ENCODE measurements at places on chromosomes 1 and 21.

- DNase-seq: no peak
Measured at GRCh38 chr1:54640863-54641836, at the start of gene MROH7. Gene MROH7 (plus strand): TSS chr1:54641786. CDS start chr1:54652927, 11,141 bp downstream.

- DNase-seq: no peak
Measured at GRCh38 chr1:161127649-161128048, 4.8 kb downstream of the DEDD start.

- peak; percentile 52 for DNase-seq
Measured at GRCh38 chr21:34887725-34888568, 161.2 kb downstream of the RUNX1 start.

DNA sequence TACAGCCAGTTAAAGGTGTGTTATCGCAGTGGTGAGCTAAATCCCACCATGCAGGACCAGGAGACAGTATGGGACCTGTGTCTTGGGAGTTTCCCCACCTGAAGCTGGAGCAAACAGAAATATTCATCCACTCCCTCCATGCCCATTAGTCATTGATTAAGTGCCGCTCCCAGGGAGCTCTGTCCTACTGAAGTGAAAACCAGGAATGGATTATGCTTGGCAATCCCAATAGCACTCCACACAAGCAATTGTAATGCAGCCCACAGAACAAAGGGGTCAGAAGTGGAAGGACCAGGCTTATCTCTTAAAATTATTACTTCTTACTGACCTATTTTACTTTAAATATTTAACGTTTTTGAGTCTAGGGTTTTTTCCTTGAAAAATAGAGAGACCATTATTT, 1005.4 kb downstream of the ADGRL2 start:
- DNase-seq: no peak

GRCh38 chr1:54459726-54460191, 53.6 kb upstream of the SSBP3 start:
- DNase-seq: no peak

- no peak for DNase-seq
Measured at GRCh38 chr21:31409831-31410487, 65.9 kb upstream of the TIAM1 start.

DNA sequence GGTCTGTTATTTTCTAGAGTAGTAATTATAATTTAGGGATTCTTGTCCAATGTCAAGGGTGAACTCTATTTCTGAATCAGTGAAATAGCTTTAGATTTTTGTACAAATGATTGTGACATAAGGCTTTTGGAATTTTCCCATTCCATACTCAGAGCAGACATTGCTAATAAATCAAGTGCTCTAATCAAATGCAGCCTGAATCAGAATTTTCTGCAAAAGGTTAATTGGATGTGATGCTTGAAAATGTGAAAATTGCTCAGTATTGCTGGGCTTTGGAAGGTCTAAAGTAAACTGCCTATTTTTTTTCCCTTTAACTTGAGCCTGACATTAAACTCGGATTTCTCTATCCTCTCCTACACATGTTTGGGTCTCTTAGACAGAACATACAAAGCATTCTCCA, 23.2 kb downstream of the SGIP1 start:
- DNase-seq: no peak

GRCh38 chr21:17089091-17089491, 423.8 kb upstream of the CXADR start:
- DNase-seq: no peak

DNA sequence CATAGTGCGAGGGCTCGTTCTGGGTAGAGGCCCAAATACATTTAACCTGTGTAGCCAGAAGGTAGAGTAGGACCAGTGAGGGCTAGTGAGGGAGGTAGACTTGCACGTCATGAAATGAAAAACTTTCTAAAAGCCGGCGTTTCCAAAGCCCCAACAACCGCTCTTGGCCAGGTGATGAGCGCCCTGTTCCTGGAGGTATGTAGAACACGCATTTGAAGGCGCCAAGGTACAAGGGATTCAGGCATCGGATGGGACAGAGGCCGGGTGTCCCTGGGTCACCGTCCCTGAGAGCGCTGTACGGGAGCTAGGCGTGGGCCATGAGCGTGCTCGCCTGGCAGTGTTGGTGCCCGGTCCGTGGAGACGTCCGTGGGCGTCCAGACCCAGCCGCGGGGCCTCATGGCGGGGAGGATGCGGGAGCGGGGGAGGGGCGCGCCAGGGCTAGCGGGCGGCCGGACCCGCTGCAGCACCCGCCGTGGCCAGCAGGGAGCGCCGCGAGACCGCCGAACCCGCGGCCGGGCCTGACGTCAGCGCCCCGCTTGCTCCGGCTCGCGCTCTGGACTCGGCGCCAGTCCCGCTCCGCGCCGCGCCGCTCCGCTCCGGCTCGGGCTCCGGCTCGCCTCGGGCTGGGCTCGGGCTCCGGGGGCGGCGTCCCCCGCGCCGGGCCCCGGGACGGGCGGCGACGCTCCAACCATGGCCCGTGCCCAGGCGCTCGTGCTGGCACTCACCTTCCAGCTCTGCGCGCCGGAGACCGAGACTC, at the start of gene PTPRU:
Gene PTPRU, plus strand, starts transcription at position 568 of the 757 bp plus-strand sequence. Its CDS starts 123 bp downstream, at position 691.
- peak; percentile 48 for DNase-seq

GRCh38 chr1:107142666-107143065, 1.8 kb downstream of the NTNG1 start:
- DNase-seq: no peak

DNA sequence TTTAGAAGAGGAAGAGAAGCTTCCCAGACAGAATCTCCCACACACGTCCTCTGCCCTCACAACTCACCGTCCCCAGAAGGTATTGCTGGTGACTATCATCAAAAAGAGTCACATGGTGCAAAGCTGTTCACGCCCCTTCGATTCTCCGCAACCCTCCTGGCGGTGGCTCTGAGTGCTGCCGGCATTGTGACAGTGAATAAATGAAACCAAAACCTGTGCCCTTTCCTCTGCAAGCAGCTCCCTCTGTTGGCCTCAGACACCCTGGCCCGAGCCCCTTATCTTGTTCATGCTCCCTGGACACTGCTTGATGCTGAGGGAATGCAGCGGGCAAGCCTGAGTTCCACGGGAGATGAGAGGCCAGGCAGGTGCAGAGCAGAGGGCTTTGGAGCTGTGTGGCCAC, 510.3 kb downstream of the NPHP4 start:
- no peak for DNase-seq

DNA sequence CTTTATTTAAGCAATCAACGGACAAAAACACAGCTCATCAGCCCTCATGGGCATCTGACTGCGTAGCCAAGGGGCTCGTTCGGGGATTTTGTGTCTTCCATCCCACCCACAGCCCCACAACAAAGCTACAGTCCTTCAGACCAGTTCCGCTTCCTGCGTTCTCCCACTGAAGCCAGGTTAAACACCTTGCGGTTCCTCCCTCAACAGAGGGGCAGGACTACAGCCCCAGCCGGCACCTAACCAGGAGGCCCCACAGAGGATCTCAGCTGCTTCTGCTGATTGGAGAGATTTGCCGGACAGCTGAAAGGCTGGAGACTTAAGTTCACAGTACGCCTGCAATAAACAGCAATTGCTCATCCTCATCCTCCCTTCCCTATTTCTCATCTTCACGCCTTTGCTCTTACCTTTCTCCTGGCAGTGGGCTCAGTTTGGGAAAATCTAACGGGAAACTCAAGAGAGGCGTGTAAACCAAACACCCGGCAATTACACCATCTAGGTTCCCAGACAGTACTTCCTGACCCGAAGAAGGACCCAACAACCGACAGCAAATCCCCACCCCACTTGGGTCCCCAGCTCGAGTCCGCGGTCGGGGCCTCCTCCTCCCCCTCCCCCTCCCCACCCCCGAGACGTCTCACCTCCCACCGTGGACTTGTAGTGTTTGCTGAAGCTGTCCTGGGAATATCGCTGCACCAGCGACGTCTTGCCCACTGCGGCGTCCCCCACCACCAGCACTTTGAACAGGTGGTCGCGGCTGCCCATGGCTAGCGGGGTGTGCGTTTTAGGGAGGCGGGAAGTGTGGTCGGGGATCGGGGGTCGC, 876 bp downstream of the RAB29 start:
- DNase-seq: no peak

DNA sequence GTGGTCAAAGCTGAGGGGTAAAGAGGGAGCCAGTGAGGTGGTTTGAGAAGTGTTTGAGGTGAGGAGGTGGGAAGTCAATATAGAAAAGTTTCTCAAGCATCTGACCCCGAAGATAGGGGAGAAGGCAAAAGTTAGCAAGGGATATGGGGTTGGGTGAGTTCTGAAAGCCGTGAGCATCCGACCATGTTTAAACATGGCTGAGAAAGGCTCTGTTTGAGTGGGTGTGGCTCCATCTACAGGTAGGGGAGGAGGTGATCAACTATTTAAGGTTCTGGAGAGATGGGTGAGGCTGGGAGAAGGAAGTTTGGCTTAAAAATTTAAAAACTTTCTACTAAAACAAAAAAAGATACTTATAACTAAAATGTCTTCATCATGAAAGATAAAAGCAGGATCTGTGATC, 273.8 kb downstream of the KCNJ6 start:
- DNase-seq: no peak

GRCh38 chr1:25458541-25459298, 28.0 kb downstream of the MACO1 start:
- no peak for DNase-seq

DNA sequence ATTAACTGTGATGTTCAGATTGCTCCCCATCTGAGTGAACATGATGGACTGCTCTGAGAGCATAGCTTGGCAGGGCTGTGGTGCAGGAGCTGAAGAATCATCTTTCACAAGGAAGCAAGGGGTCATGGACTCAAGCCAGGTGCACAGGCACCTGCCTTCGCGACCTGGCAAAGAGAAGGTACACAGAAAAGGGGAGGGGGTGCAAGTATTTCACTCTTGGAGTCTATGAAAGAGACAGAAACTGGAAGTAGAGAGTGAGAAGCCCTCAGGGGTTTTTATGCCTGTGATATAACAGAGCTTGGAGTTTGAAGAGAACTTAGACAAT, 232.6 kb upstream of the PLXNA2 start:
- DNase-seq: no peak

- peak; percentile 77 for DNase-seq
Measured at GRCh38 chr1:24558902-24559791, 3.3 kb downstream of the NCMAP start.

- DNase-seq: no peak
Measured at GRCh38 chr1:154682254-154682653, 74.3 kb upstream of the ADAR start.

DNA sequence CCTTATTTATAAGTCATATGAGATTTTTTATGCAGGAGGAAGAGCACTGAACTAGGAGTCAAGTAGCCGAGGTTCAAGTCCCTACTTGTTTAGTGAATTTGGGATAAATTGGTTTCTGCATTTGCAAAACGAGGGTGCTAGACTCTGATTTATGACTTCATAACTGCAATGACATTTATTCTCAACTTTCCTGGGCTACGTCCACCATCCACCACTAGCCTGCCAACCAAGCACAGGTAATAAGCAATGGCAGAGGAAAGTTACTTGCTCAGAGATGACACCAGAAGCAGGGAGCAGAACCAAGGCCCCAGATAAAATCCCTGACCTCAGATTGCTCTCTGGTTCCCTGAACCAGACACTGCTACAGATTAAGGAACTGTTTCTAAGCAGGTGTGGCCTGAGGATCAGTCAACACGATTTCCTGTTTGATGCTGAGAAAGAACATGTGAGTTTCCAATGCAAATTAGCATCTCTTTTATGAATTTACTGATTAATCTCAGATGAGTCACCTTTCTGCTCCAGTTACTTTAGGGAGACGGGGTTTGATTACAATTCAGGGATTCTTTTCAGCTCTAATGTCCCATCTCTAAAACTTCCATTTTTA, 52.7 kb downstream of the PLPP3 start:
- no peak for DNase-seq

GRCh38 chr1:232468249-232468648, 161.7 kb downstream of the SIPA1L2 start:
- no peak for DNase-seq

GRCh38 chr1:159800177-159800930, 1.8 kb upstream of the FCRL6 start:
- DNase-seq: no peak

Data from putamen (tissue), 1 donor.